ENCODE measurements at places on chromosomes 6 and 20.
A peak's percentile ranks its signal among the peaks of the same experiment; 100 is the strongest.

DNA sequence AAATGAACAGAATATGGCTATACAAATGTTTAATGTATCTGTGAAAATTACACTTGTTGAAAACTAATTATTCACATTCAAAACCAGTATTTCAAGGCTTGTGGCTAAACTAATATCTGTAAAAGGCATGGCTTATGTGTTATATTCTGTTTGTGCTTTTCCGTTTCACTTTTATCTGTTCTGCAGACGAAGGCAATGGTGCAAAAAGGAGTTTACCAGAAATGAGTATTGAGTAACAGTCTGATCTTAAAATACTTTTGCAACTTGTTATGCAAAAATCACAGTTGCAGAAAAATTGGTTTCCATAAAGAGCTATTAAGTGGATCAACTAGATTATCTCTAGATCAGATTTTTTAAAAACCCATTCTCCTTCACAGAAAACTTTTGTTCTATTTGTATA lies 9.4 kb upstream of the STX11 start:
- DNase-seq, result no peak

DNA sequence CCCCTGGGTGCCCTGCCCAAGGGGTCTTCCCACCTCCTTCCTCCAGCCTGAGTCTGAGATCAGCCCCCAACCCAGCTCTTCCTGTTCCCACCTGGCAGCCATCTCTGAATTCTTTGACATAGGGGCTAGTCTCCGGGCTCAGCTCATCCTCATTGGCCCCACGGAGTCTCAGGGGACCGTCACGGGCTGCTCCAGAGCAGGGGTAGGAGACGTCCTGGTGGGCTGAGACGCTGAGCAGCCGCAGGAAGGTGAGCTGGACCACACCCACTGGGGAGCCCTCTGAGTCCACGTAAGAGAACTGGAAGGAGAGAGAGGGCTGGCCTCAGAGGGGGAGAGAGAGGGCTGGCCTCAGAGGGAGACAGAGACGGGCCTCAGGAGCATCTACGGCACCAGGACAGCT lies 28.1 kb downstream of the COL11A2 start:
- DNase-seq, result no peak

- no peak for DNase-seq
Measured at GRCh38 chr20:5885866-5886265, 64.5 kb downstream of the TRMT6 start.

- DNase-seq, result no peak
Measured at GRCh38 chr6:122660296-122660695, 50.1 kb downstream of the PKIB start.

GRCh38 chr6:6925391-6926164 lies 182.2 kb upstream of the RREB1 start:
- DNase-seq, result no peak

DNA sequence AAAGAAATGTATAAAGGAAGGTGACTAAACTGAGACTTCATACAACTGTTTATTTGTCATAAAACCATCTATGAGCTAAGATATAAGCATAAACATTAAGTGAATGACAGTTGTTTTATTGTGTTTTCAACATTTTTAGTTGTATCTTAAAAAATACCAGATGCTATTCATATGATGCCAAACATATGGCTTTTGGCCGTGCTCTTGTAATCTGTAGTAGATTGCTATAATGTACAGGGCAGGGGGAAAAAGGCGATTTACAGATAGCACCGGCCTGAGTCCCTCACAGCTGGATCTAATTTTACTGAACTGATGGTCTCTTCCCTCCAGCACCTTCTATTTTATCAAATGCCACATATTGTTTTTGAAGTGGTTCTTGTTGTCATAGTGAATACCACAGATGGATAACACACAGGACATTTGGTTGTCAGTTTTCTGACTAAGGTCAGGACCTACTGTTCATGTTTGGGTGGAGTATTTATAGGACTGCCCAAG lies 48.2 kb downstream of the CENPW start:
- no peak for DNase-seq

DNA sequence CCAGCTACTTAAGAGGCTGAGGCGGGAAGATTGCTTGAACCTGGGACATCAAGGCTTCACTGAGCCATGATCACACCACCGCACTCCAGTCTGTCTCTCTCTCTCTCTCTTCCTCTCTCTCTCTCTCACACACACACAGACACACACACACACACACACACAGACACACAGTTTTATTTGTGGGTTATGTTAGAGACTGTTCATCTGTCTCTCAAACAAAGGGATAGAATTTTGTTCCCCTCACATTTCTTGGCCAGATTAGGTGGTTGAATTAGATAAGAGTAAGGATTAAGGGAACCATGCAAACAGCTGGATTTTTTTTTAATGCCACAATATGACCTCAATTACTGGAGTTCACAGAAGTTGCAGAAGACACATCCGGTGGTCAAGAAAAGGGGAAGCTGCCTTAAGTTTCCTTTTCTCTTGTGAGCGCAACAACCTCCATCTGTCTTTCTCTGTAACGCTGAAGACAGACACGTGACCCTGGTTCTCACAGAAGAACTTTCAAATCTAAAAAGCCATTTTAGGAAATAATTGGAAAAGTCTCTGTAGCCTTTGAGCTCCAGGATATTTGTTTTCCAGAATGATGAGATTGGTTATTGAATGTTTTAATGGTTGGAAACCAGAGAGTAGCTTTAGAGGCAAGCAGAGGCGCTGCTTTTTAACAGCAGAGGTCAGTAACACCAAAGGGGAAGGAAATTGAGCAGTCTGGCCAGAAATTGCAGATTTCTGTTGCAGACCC lies 32.9 kb upstream of the LGSN start:
- DNase-seq, result peak; percentile 67

DNA sequence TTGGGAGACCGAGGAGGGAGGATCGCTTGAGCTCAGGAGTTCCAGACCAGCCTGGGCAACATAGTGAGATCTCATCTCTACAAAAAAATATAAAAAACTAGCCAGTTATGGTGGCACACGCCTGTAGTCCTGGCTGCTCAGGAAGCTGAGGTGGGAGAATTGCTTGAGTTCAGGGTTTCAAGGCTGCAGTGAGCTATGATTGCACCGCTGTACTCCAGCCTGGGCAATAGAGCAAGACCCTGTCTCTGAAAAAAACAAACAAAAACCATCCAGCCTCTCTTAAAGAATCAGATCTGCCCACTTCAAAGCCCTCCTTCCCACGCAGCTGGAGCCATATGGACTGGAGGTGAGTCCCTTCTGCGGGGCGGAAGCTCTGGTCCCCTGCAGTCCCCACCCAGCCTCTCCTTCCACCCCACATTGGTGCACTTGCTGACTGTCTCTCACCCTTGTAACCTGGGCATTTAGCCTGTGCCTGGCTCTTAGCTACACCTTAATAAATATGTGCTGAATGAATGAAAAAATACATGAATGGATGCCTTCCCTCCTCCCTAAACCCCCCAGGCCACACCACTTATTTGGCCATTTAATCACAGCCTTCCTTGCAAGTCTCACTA lies 7.2 kb upstream of the PARD6B start:
- no peak for DNase-seq
